ENCODE measurements at places on chromosomes 12 and 14.

DNA sequence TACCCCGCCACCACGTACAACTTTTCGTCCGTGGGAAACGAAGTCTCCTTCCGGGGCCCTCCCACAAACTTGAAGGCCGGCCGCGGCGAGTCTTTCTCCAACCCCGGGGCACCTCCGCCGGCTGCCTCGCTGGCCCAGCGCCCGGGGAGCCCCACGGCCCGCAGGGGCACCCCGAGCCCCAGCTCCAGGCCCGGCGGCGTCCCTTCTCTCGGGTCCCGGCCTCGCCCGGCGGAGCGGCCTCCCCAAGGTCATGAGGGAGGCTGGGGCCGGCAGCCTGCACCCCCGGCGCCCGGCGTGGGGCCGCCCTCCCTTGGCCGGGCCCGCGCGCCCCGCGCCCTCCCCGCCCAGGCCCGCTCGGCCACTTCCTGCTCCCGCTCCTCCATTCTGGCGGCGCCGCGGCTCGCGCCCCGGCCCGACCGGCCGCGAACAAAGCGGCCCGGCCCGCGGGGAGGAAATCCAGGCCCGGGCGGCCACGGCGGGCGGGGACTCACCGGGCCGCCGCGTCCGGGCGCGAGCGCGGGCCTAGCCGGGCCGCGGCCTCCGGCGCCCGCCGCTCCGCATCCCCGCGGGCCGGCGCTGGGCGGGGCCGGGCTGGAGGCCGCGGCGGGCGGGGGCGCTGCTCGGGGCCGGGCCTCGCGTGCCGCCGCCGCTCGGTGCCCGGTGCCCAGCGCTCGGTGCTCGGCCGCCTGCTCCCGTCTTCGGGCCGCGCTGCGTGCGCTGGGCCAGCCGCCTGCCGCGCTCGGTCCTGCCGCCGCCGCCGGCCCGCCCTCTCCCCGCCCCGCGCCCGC, at the start of gene AKT1:
TSS of gene AKT1 (minus strand) at position 756 of the 788 bp plus-strand sequence. CDS start 3,105 bp downstream, outside the sequence.
- DNase-seq = peak; percentile 49

- no peak for DNase-seq
Observed at GRCh38 chr12:40002178-40003169, 103.4 kb downstream of the SLC2A13 start.

GRCh38 chr12:18363321-18363720, 102.0 kb downstream of the PIK3C2G start:
- DNase-seq = no peak

DNA sequence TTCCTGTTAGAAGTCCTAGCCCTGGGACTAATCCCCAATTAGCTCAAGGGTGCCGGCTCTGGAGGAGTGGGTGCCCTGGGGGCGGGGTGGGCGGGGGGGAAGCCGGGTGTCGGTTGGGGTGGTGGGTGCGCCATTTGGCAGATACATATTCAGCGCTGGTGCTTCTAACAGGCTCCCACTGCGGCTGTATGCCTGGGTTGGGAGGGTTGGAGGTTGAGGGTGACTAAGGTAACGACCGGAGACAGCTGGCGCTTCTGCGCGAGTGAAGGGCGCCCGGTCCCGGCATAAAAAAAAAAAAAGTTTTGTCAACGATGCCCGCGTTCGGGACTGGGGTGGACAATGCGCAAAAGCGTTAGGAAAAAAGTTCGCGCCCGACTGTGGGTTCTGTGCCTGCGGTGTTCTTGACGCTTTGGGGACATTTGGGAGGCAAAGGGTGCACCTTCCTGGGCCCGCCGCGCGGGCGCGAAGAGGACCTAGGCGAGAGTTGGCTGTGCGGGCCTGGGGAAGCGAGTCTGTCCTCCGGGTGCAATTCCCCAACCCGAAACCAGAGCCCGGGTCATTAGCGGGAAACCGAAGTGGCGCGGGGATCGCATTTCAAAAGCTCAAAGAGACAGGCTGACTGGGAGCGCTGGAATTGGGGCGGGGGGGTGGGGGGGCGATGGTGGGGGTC, 19.2 kb downstream of the TBX3 start:
- no peak for DNase-seq

DNA sequence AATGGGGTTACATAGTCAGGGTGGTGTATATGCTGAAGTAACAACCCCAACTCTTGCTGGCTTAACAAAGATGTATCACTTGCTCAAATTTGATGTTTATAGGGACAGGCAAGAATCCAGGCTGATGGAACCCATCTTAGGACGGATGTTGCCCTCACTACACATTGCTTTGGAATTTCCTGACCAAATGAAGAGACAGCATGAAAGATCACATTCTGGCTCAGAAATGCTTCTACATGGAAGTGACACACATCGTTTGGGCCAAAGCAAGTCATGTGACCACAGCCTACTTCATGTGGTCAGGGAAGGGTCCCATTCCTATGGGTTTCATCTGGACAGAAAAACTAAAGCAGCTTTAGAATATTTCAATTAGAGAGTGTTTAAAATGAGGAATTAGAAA, 345.8 kb downstream of the TMEM132D start:
- no peak for DNase-seq

GRCh38 chr12:42361909-42362646, 36.1 kb downstream of the PPHLN1 start:
- no peak for DNase-seq

DNA sequence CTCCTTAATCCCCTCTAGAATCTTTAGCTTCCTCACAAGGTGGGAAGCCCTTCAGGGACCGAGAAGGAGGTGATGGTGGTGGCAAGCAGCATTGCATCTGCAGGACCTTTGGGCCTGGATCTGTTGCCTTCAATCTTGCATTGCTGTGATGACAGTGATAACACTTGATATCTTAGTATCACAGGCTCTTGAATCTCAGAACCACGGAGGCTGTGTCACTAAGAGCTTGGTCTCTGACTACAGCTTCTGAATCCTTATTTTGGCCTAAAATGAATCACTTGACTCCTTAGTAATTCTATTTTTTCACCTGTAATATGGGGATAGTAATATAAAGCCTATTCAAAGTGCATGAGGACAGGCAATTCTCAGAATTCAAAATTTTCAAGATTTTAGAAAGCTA, 8.9 kb upstream of the AMN1 start:
- no peak for DNase-seq

DNA sequence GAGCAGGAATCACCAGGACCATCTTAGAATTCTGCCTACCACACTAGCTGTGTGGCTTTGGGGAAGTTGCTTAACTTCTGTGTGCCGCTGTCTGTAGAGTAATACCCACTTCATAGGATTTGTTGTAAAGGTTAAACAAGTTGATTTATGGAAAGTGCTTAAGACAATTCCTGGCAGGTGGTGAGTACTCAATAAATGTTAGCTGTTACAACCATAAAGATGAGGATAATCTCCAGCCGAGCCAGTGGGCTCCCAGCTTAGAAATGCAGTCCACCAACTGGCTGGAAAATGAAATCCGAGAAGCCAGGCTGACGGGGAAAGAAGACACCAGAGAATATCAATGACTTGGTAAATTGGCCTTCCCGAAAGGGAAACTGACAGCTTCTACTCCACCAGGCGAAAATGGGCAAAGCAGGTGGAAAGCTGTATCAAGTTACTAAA, 173.5 kb downstream of the CHST11 start:
- no peak for DNase-seq

DNA sequence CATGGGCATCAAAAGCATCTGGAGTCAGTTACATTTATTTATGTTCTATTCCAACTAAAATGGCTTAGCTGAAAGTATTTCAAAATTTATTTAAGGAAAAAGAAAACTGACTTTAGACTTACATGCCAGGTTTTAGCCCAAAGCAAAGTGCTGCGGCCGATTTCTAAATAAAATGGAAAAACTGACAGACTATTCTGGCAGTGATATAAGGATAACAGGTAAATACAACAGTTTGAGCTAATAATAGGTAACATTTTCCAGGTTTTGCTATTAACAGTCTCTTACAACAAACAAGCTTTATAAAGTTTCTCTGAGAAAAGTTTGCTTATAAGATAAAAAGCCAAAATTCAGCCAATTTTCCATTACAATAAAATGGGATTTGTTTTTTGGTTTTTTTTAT, 937.2 kb upstream of the FLRT2 start:
- no peak for DNase-seq

DNA sequence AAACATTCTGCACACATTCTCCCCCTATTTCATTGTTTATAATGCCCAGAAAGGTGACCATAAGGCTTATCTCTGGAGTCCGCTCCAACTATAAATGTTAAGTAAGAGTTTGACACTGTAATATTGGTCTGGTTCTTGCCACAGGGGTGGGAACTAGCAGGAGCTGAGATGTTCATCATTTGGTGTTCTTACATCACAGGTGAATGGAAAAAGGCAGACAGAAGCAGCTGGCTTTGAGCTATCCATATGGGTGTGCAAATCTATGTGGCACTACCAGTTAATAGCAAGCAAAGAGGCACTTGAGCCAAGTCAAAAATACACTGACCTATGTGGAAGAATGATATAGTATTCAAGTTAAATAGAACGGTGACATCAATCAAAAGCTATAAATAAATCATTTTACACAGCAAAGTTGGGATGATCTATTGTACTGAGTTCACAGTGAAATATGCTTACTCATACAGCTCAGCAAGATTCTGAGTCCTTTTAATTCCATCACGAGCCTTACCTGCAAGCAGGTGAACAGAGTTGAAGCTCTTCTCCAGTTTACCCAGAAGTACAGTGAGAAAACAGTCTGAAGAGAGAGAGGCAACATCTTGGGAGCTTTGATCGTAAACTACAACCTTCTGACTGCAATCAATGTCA, 43.2 kb downstream of the DUSP16 start:
- no peak for DNase-seq

- DNase-seq = no peak
Observed at GRCh38 chr12:7009512-7009911, 8.8 kb downstream of the LPCAT3 start.

- DNase-seq = peak; percentile 54
Observed at GRCh38 chr12:120783197-120783596, 57.6 kb downstream of the ACADS start.

GRCh38 chr14:61154641-61155040, 126.5 kb downstream of the TMEM30B start:
- no peak for DNase-seq

- DNase-seq = no peak
Observed at GRCh38 chr12:77559400-77560074, 271.2 kb upstream of the NAV3 start.

DNA sequence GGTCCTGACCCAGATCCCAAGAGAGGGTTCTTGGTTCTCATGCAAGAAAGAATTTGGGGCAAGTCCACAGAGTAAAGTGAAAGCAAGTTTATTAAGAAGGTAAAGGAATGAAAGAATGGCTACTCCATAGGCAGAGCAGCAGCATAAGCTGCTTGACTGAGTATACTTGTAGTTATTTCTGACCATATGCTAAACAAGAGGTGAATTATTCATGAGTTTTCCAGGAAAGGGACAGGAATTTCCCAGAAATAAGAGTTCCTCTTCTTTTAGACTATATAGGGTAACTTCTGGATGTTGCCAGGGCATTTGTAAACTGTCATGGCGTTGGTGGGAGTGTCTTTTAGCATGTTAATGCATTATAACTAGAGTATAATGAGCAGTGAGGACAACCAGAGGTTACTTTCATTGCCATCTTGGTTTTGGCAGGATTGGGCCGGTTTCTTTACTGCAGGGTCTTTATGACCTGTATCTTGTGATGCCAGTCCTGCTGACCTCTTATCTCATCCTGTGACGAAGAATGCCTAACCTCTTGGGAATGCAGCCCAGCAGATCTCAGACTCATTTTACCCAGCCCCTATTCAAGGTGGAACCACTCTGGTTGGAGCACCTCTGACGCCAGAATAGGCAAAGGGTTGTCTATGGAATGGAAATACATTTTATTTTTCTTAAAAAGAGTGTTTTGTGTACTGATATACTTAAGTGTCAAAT, 113.8 kb downstream of the OTOGL start:
- DNase-seq = no peak

GRCh38 chr14:102891556-102891955, 30.9 kb upstream of the AMN start:
- DNase-seq = no peak

GRCh38 chr12:24025153-24025798, 75.8 kb upstream of the SOX5 start:
- DNase-seq = no peak

- DNase-seq = no peak
Observed at GRCh38 chr12:54163147-54163546, 25.6 kb downstream of the SMUG1 start.

DNA sequence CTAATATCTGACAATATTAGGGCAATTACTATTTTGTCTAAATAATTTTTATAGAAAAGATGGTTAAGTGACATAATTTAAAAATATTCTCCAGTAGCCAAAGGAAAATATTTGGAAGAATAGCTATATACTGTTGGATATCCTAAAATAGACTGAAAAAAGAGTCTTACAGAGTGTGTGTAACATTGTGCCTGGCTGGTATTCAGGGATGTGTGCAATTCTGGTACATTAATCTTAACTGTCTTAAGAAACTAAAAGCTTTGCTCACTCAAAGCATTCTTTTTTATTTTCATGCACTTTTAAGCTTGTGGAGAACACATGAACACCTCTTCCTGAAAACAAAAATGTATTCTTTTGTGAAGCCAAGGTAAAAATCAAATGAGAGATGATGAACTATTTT, 10.1 kb upstream of the NR2C1 start:
- no peak for DNase-seq

DNA sequence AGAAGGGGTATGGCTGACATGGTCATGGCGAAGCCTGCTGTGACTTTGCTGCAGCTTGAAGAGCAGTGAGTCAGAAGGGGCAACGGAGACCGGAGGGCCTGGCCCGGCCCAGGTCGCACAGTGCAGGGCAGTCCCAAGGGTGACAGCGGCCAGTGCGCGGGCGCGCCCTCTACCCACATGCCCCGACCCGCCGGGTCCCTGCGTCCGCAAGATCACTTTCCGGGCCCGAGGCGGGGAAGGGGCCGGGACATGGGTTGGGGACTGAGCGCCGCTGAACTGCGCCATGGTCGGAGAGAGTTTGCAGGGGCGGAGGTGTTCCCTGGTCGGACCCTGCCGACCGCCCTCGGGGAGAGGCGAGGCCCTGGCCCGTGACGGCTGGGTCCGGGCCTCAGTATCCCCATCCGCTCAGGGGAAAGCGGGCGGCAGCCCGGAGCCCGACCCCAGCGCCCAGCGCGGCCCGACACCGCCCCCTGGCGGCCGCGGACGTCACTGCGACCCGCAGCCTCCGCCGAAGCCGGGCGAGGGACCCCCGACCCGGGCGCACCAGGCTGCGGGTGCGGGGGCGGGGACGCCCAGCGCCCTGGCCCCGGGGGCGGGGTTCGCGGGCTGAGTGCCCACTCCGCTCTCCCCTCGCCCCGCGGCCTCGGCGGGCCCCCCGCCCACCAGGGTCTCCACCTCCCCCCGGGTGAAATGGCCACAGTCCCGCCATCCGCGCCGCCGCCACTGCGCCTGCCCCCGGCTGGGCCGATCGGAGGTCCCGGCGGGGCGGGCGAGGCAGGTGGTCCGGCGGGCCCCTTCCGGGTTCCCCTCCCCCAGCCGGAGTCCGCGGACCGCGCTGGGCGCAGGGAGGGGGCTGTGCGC, 7.2 kb upstream of the ANKRD9 start:
- peak; percentile 51 for DNase-seq
